ENCODE measurements at places on chromosomes 12 and 14. TPM values are rescaled to one million over a fixed set of nuclear protein-coding genes. Genes with fewer than 3 reads are reported as not detected.

SLC2A3 gene
- total RNA-seq: 11.9 TPM

SRGAP1 gene
- 23.9 TPM for total RNA-seq

OTX2 gene
- total RNA-seq: not detected

ESRRB gene
- total RNA-seq: 0.32 TPM

ATXN7L3B gene
- total RNA-seq: 33.7 TPM

MLEC gene
- 272 TPM for total RNA-seq

GLI1 gene
- total RNA-seq: 2.0 TPM

DHRS2 gene
- total RNA-seq: not detected

DPPA3 gene
- not detected for total RNA-seq

PMEL gene
- total RNA-seq: 4.4 TPM

TESPA1 gene
- total RNA-seq: 1.7 TPM

TOMM20L gene
- total RNA-seq: not detected

TEAD4 gene
- total RNA-seq: 11.3 TPM

PCNX4 gene
- total RNA-seq: 25.7 TPM

SELPLG gene
- 3.3 TPM for total RNA-seq

MGST1 gene
- total RNA-seq: 270 TPM

NFATC4 gene
- 25.2 TPM for total RNA-seq

OVCH1 gene
- total RNA-seq: 0.70 TPM

RNASE7 gene
- 0.32 TPM for total RNA-seq

SPTB gene
- 0.35 TPM for total RNA-seq

TAS2R8 gene
- not detected for total RNA-seq

SBNO1 gene
- 33.4 TPM for total RNA-seq

DBX2 gene
- total RNA-seq: not detected

CCDC177 gene
- not detected for total RNA-seq

CDCA4 gene
- total RNA-seq: 4.3 TPM

OR4E2 gene
- not detected for total RNA-seq

PTCSC3 gene
- total RNA-seq: not detected

Measured in mucosa of descending colon (tissue), 3 donors.